ENCODE measurements at places on chromosomes 16 and 17.
A peak's percentile ranks its signal among the peaks of the same experiment; 100 is the strongest.

DNA sequence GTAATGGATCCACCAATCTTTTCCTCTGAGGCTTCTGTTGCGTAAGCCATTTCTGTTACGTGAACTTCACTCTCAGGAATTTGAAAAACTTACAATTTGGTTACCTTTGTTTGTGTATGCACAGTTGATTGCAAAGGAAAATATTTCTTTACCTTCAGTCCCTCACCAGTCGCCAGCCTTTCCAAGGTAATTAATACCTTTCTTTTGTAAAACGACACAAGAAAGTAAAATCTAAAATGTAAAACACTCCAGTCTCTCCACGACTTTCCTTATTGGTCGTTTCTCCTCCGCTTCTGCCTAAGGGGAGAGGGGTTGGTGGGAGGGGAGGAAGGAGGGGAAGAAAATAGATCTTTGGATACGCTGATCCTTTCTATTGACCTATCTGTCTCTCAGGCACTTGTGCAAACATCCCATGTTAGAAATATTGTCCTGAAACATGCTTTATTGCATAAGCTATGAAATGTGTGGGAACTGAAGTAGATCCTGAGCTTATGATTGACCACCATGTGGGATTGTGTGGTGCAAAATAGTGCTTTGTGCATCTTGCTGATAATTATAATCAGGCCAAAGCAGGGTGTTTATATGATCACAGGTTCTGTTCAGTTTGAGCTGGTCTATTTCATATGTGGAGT, 32.4 kb upstream of the EFCAB13 start:
- no peak for DNase-seq

DNA sequence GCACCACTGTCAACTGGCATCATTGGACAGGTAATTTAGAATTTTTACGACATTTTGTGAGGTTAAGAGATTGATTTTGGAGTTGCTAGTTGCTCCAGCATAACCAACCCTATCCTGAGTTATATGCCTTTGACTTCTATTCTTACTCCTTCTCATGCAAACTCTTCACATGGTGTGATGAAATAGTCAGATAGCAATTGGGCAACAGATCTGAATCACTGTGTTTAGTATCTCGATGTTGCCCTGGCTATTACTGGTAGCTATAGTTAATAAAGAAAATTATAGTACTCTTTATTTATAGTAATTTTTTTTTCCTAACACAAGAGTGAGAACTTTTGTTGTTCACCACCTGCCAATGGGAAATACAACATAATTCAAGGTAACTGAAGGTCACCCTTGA, 494.8 kb upstream of the TOM1L1 start:
- DNase-seq: no peak

GRCh38 chr17:59547131-59547915, 18.1 kb upstream of the DHX40 start:
- no peak for DNase-seq

DNA sequence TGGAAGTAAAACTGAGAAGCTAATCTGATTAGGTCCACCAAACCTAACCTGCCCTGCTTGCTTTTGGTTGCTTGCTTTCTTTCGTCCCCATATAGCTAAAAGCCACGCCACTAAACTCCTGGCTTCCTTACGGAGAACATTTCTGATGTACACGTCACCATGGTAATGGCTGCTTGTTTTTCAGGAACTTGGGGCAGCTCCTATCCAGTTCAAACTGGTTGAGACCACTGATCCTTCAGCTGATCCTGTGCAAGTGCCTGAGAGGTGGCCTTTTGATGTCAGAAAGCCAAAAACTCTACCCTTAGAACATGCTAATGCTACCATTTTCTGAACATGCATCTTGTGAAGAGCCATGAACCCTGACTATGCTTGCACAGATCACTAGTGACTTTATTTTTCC, 14.4 kb upstream of the DHRS7C start:
- DNase-seq: no peak

DNA sequence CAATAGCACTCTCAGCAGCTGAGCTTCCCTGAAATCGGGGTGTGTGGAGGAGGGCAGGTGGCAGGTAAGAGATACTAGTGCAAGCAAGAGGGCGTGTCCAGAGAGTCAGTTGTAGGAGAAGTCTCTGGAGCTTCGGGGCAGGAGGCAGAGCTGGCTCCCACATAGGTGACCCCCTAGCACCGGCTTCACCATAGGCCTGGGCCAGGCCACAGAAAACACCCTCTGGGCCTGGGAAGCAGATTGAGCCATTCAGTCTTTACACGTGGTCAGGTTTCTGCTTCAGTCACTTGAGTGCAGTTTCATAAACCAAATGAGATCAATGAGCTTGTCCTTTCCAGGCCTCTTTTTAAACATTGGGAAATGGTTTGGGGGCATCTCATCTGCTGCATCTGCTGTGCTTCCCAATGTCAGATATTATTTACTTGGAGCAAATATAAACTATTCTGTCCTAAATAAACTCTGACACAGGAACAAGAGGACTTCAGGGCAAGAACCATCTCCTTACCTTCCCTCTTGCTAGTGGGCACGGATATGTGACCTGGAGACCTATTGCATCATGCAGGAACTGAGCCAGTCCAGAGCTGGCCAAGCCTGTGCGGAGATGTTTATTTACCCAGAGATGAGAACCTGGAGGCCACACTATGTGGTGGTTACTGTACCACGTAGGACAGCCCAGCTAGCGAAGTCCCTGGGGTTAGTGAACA, 16.1 kb downstream of the CCR7 start:
- DNase-seq: peak; percentile 8

- DNase-seq: no peak
Measured at GRCh38 chr17:56810891-56811775, 22.6 kb downstream of the C17orf67 start.

DNA sequence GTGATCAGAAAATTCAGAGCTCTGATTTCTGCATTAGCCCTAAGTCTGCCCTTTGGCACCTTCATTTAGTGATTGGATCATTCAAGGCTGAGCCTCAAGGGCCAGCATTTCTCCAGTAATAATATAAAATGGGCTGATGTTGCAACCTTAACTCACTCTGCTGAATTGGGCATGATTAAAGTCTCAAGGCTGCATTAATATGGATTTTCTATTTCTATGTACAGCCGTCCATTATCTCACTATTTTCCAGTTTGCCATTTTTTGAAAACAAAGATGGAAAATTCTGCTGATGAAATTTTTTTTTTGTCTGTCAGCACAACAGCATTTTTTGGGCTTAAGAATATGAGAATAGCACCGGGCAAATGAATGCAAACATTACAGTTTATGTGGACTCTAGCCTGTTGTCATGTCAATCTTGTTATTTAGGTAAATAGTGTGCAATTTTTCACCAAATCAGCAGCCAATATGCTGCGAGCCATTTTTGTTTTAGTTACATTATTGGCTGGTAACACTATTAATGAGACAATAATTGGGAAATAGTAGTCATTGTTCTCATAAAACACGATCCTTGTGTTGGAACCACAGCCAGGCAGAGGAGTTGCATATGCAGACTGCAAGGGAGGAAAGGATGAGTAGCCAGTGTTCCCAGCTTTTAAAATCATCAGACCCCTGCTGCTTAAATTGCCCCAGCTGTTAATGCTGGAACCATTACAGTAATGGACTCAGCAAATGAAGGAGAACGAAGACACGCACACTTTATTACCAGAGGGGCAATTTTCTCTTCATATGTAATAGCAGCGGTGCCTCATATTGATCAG, 10.5 kb downstream of the FTO start:
- no peak for DNase-seq

- DNase-seq: no peak
Measured at GRCh38 chr17:37520174-37520573, 30.5 kb downstream of the DUSP14 start.

- peak; percentile 37 for DNase-seq
Measured at GRCh38 chr16:11094075-11094856, 149.9 kb downstream of the CLEC16A start.
